Omental fat pad (tissue), 4 donors: ENCODE measurements at places on chromosomes 7 and 10.

DNA sequence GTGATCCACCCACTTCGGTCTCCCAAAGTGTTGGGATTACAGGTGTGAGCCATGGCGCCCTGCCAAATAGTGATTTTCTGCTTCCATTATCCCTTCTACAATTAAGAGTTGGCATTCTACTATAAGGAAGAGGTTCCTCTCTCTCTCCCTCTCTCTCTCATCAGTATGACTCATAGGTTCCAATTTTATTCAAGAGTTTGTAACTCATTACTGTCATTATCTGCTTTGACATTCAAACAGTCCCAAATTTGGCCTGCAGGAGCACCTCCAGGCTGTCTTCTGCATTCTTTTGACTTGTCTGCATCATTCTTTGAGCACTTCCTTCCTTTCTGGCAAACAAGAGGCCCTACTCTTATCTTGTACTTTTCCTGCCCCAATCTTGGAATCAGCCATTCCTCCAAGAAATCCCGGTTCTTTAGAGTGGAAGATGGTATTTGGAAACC, 33.2 kb upstream of the CALU start:
- DNase-seq, result no peak

- no peak for DNase-seq
Measured at GRCh38 chr10:1109795-1110673, 53.8 kb downstream of the WDR37 start.

DNA sequence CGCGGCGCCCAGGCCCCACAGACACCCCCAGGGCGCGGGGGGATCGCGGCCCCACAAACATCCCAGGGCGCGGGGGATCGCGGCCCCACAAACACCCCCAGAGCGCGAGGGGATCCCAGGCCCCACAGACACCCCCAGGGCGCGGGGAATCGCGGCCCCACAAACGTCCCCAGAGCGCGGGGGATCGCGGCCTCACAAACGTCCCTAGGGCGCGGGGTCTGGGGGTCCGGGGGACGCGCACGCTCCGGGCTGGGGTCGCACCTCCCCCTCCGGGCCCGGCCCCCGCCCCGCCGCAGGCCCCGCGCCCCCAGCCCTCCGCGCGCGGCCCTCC, 382 bp downstream of the DIP2C start:
- no peak for DNase-seq

- DNase-seq, result no peak
Measured at GRCh38 chr7:47783456-47784223, 164.6 kb downstream of the PKD1L1 start.

DNA sequence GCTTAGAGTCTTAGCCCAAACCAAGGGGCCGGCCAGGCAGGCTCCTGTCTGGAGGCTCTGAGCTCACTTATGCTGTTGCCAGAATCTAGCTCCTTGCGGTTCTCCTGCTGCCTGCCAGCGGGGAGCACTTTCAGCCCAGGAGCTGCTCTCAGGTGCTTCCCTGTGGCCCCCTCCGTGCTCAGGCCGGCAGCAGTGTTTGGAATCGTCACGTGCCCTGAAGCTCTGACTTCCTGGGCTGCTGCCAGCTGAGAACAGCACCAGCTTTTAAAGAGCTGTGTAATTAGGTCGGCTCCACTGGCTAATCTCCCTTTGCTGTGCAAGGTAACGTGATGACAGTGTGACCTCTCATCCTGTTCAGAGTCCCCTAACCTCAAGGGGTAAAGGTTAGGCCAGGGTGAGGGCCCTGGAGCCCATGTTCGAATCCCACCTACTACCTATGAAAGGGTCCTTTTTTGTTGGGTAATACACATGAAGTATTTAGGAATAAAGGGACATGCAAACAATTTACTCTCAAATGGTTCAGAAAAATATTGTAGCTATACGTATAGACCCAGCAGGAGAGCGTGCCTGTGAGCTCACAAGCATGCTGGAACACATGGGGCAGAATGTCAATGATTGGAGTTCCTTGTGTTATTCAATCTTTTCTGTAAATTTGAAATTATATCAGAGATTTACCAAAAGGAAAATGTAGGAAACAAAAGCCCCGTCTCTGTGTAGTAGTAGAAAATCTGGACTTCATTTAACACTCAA, 16.6 kb downstream of the ZNF862 start:
- no peak for DNase-seq

- DNase-seq, result no peak
Measured at GRCh38 chr7:40276061-40276460, 141.3 kb downstream of the SUGCT start.

GRCh38 chr7:47893721-47894365, 54.4 kb downstream of the PKD1L1 start:
- no peak for DNase-seq

DNA sequence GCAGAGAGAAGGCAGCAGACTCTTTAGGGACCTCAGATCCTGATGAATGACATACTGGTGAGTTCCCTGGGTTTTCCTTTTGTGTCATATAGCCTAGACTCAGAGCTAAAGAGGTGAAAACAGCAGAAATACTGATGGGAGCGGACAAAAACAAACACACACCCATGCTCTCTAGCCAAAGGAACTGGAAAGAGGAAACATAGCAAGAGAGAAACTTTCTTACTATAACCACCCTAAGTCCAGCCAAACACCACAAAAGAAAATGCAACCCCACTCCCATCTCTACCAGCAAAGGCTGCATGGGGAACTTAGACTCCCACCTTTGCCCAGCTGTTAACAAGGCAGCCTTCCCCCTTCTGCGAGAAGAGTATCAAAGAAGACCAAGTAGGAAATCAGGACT, 16.3 kb downstream of the GSAP start:
- no peak for DNase-seq

DNA sequence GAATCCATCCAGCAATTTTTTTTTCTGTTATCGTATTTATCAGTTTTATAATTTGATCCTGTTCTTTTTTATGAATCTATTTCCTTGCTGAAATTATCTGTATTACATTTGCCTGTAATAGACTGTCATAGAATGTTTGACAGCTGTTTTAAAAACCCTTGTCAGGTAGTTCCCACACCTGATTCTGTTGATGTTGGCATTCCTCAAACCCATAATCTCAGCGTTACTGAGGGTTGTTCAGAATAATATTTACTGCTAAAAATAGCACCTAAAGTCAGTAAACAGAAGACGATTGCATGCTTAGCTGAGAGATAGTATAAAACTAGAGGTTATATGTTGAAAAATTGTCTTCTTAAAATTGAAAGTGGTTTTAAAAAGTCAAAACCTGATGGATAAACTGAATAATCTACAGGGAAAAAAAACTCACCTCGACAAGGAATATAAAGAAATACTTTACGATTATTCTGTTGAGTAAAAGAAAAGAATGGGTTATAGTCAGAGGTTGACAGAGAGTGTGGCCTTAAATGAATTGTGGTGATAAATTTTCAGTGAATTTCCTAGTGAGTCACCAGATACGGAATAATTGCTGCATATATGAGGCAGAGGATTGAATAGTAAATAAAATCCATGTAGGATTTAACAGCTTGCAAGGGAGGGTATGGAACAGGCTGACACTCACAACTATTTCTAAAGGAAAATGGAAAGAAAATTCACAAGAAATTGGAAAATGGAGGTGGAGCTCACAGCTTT, 824.1 kb upstream of the IGFBP3 start:
- DNase-seq, result no peak
